SK-N-SH treated with all-trans-retinoic acid at 6 μM for 48 hours (cell line): ENCODE measurements at places on chromosomes 1 and 21.

DNA sequence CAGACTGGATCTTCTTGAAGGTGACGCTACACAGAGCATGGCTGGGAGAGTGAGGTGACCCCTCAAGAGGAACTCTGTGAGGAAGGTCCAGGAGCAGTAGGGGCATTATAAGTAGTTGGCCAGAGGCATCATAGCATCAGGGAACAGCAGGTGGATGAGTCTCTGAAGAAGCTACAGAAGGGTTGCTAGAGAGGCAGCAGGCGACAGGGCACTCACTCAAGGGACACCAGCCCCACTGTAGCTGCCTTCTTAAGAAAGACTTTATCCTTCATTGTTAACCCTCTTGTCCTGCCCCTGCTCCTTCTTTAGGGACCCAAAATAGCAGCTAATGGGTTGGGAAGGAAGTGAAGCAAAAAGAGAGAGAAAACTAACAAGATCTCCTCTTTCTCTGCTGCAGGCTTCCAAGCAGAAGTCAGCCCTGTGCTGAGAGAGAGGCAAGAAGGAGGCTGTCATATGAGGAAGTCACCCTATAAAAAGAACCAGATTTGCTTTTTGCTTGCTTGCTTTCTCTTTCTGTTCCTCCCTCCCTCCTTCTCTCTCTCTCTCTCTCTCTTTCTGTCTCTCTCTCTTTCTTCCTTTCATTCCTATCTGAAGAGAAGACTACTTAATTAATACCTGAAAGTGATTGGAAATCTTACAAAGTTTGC, 7.7 kb upstream of the CD5L start:
- ATAC-seq: no peak

DNA sequence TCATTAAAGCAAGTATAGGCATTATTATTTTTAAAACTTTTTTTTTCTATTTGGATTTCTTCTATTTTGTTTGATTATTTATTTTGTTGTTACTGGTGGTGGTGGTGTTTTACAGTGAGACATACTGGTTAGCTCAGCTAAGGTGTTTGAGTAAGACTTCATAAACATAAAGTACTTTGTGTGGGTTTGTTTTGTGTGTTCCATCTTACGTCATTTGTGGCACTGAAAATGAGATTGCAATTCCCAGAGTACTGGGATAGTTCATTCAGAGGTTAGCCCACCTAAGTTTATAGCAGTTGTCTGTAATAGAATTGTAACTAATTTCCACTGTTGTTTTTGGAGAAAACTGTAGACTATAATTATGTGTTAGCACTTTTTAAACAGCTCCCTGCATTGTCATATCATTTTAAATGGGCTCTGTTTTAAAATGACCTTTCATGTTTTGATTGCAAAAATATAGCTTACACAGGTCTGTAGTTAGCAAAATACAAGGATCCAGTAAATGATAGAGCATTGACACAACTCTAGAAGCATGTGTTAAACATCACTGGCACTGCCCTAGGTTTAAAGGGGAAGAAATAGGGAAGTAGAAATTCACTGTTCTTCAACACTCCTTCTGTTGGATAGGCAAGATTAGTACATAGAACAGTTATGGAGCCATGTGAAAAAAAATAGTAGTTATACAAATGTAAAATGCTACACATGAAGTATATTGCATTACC, 171.7 kb downstream of the NFIA start:
- no peak for ATAC-seq

GRCh38 chr1:17561561-17561985, 22.1 kb downstream of the ARHGEF10L start:
- peak; percentile 45 for ATAC-seq

DNA sequence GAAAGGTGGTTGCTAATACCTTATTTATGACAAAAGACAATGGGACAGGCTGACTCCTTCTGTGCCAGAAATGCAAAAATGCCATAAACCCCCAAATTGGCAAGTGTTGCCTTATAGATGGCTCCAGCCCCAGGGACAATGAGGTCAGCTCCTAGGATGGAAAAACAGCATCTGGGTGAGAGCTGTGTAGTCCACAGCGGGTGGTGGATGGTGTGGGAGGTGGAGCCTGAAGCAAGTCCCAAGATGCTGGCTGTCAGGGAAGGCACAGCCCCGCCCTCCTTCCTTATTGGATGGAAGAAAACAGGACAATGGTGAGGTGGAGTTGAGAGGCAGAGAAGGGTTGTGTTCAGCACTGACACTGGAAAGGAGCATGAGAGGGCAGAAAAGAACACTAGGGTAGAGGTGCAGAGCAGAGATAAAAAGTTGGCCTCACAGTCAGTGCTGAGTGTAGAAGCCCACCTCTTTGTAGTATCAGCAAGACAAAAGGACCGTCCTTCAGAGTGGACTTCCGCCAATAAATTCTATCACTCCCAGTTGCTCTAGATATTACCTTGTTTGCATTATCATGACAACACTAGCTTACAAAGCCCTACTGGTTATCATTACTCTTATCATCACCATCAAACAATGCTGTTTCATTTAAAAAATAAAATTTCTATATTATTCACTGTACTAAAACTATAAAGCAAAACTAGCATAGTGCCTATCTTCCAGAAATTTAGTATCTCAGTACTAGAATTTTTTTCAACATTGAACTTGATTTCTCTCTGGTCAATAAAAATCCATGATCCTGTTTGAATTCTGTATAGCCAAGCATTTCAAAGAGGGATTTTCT, 3.7 kb upstream of the SDE2 start:
- peak; percentile 15 for ATAC-seq

- ATAC-seq: no peak; the same call in 1 of the 3 replicates
Observed at GRCh38 chr1:25743164-25744139, 56.5 kb upstream of the SELENON start.

GRCh38 chr1:164466001-164466421, 93.0 kb upstream of the PBX1 start:
- no peak for ATAC-seq

GRCh38 chr1:220957233-220957605, 78.0 kb downstream of the HLX start:
- ATAC-seq: peak; percentile 82

DNA sequence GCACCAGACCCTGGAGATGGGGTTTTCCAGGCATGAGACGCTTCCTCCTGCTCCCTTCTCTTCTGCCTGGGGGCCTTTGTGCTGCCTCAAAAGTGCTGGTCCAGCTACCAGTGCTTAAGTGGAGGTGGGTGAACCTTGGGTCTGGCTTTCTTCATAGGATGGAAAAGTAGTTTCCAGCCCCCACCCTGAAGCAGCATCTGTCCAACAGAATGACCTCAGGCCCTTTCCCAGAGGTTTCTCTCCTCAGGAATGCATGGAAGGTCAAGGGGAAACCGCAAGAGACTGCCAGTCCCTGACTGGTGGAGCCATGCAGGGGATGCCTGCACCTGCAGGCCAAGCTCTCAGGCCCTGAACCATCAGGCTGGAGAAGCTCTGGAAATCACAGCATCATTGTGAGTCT, 63.8 kb downstream of the HMGB4 start:
- no peak for ATAC-seq
